ENCODE measurements at places on chromosomes 7 and 10. TPM values are rescaled to one million over a fixed set of nuclear protein-coding genes. Genes with fewer than 3 reads are reported as not detected.

- no peak for DNase-seq
Observed at GRCh38 chr7:28083164-28083997, 97.2 kb downstream of the JAZF1 start.

The TMEM140 gene
- total RNA-seq = 30.0 TPM

DNA sequence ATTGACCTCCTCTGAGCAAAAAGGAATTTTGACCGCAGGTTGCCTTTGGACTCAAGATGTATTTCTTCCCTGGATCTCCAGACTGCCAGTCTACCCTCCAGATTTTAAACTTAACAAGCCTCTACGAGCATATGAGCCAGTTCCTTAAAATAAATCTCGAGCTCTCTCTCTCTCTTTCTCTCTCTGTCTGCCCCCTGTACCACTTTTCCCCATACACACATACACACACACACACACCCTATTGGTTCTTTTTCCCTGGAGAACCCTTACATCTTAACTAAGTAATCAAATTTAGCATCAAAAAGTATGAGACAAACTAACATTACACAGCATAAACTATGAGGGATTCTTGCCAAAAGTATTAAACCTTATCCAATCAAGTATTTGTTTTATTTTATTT is 11.4 kb downstream of the BCAP29 start:
- no peak for DNase-seq

The PTCD1 gene
- total RNA-seq = 17.4 TPM

DNA sequence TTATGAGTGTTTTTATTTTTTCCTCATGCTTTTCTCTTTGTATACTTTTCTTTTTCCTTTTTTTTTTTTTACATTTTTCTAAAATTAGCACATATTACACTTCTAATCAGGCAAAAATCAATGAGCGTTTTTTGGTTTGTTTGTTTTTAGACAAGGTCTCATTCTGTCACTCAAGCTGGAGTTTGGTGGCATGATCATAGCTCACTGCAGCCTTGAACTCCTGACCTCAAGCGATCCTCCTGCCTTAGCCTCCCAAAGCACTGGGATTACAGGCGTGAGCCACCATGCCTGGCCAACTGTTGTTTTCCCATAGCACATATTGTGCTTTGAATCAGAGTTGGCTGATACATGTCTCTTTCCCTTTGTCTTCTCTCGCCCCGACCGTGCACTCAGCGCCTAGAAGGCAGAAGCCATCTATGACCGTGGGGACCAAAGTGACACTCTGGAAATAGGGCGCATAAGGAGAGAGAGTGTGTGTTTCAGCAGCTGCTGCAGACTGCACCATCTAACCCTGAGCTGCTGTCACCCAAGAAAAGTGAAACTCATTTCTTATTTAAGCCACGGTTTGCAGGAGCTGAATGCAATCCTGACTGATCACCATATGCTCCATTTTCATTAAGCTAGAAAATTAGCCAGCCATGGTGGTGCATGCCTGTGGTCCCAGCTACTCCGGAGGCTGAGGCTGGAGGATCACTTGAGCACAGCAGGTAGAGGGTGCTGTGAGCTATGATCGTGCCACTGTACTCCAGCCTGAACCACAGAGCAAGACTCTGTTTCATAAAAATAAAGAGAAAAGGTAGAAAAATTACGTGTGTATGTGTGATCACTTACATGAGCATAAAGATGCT is 41.4 kb upstream of the GTF2I start:
- no peak for DNase-seq

DNA sequence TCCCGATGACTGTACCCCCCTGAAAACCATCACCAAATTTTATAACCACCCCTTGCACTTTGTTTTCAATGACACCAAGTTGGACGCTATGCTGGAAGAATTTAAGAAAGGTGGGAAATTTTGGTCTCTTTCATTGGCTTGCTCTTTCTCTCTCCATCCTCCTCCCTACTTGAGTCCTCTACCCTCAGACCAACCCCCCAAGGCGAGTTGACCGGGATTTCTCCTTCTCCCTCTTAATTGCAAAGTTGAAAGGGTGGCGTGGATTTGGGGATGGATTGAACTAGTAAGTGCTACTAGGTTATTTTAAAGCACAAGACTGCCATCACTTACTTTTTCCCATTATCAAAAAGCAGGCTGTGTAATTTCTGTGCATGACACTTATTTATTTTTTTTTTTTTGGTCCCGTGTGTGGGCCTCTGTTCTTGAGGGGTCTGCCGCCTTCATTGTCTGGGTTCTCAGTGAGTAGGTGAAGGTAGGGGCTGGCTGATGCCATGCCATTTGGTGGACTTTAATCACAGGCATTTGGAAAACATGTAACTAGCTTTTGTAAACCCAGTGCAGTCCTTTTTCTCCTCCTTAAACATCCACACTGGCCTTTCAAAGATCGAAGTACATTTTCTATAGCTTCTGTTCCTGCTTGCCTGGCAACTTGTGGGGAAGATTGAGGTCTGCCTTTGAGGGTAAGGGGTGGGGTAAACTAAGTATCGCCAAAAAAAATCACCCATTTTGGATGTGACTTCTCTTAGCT is 2.1 kb downstream of the CNNM2 start:
- no peak for DNase-seq

The CTTNBP2 gene
- total RNA-seq = 16.4 TPM

DNA sequence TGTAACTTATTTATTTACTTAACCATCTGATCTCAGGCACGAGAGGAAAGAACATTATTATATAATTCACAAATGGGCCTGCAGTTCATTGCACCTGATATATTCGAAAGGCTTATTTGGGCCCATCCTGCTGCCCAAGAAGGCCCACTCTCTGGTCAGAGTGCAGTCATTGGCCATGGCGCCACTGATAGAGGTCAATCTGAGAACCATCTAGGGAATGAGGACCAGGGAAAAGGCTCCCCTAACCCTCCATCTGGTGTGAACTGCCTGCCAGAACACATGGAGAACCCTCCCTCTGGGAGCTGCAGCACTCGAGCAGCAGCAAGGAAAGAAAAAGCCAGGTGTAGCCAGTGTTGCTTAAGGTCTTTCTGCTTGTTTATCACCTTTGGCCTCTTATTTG is 136.6 kb downstream of the REEP3 start:
- no peak for DNase-seq

DNA sequence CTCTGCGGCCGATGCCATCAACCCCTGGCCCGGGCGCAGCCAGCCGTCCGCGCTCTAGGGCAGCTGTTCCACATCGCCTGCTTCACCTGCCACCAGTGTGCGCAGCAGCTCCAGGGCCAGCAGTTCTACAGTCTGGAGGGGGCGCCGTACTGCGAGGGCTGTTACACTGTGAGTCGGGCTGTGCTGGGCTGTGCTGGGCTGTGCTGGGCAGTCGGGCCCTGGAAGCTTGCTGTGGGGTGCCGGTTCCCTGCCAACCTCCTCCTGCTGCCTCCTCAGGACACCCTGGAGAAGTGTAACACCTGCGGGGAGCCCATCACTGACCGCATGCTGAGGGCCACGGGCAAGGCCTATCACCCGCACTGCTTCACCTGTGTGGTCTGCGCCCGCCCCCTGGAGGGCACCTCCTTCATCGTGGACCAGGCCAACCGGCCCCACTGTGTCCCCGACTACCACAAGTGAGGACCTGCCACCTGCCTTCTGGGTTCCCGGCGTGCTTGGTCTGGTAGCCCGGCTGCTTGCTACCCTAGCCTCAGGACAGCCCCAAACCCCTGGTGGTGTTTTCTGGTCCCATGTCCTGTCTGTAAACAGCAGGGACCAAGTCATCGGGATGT is 7.5 kb downstream of the ZYX start:
- no peak for DNase-seq

The NEUROD6 gene
- total RNA-seq = not detected

DNA sequence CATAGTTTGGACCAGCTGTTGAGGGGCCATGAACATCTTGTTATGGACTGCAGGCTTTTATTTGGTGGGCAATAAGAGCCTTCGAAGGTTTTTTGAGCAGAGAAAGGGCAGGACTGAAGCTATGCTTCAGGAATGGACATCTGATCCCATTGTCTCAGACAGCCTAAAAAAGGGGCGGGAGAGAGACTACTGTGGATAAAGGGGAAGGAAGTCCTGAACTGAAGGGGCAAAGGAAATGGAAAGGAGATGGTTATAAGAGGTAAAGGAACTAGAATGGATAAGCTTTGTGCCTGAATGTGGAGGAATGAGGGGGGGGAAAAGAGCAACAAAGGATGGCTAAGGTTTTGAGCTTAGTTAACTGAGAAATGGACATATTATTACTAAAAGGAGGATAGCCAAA is 172.5 kb downstream of the SKAP2 start:
- no peak for DNase-seq

DNA sequence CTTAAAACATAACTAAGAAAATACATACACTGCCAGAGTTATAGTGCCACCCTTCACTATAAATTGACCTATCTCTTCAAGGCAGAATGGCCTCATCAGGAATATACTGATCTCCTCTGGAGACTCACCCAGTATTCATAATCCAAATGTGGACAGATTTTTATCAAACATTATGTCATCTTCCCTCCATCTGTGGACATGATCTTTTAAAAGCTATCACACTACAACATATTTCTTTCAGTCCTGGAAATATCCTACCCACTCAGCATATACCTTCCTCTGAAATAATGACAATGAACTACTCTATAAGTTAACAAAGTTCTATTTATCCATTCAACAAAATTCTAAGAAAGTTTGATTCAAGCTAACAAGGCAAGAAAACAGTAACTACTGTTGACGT is 3.2 kb downstream of the ZNF800 start:
- DNase-seq = no peak

DNA sequence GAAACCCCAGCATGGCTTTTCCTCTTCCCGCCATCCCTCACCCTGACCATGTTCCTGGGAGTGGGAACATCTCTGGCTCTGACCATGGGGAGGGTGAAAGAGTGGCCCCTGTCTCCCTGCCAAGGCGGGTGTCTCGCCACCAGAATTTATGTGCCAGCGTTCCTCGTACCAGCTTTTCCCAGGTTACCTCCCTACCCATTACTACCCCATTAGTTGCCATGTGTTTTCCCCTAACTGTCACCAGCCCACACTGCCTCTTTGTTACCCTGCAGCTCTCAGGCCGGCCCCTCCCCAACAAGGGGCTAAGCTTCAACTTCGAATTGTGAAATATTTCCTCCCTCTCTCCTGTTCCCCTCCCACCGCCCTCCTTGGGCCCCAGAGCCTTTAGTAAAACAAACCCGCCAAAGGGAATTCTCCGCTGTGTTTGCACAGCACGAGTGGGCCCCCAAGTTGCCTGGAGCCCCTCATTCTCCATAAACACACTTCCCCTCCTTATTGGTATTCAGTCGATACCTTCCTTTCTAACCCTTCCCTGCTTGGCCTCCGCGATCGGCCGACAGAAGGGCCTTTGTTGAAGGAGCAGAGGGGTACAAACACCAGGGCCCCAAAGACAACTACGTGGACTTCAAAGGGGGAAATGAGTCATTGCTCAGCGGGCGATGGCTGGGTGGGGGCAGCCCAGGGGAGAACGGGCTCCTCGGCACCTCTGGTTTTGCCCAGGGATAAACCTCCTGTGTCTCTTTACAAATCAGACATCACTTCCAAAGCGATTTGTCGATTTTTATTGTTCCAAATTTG is 45.5 kb downstream of the SLIT1 start:
- no peak for DNase-seq

GRCh38 chr10:107444443-107444842 is 279.9 kb upstream of the SORCS1 start:
- DNase-seq = no peak

The PRPS1L1 gene
- not detected for total RNA-seq

The CLEC5A gene
- total RNA-seq = 3.8 TPM

- no peak for DNase-seq
Observed at GRCh38 chr7:77475181-77475580, 59.0 kb upstream of the GSAP start.

DNA sequence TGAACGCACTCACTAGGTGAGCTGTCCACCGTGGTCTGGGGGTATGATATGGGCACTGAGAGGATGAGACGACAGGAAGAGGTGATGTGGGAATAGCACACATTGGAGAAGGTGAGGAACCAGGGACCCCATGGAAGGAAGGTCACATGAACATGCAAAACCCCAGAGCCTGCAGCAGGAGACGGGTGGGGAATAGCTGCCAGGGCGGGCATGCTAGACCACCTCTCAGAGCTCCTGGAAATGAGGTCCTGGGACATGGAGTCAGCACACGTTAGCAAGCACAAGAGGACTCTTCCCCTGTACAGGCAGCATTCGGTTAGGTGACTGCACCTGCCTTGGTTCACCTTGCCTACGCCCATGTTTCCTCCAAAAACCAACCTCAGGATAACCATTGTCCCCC is 8.1 kb downstream of the FAM131B start:
- no peak for DNase-seq

DNA sequence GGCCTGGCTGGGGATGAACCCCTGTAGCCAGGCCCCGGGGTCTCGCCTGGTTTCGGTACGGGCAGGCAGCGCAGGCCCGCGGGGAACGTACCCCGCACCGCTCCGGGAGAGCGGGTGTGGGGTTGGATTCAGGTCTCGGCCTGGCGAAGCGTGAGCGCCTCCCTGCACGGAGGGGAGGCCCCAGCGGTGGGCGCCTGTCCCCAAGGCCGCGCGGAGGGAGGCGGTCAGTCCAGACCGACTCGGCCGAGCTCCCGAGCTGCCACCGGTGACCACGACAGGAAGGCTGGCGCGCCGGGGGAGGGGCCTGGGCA is 378 bp upstream of the INPP5F start:
- no peak for DNase-seq

DNA sequence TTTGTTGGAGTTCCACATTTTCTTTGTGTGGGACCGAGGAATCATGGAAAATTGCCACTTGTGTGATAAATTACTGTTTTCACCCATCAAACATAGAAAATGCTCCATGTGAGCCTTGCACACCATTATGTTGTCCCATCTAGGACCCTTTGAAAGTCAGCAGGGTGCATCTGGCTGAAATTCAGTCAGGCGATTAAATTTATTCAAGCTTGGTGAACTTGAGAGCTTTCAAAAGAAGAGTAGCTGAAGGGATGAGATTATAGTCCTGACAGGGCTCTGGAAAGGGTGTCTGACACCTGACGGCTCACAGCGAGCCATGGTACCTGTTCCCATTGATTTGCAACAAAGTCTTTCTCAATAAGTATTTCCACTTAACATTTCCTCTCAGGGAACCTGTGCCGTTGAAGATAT is 399.7 kb upstream of the ETV1 start:
- no peak for DNase-seq

DNA sequence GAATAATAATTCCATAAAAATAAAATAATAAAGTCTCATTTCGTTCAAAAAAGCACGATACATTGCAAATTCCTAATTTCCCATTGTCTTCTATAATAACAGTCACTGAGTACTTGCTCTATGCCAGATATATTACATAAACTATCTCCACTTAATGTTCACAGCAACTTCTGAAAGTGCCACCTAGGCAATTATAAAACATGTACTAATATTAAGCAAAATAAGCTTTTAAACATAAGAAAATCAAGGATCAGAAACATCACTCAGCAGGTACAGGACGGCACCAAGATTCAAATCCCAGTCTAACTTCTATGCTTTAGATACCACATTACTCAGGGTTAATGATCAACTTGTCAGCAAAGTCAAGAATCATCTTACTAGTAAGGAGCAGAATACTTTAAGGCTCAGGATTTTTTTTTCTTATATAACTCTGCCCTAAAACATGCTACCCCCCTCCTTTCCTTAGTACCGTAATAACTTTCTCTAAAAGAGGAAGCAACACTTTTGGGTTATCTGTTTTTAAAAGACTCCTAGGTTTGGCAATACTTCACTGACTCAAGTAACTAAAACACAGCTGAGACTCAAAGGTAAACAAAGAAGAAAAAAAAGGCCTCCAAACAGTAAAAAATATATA is 51.3 kb downstream of the USP6NL start:
- DNase-seq = no peak

The IL6 gene
- total RNA-seq = 11.2 TPM

- DNase-seq = no peak
Observed at GRCh38 chr10:70576803-70577517, 25.6 kb downstream of the PRF1 start.

All from uterus (tissue), 4 donors.